ENCODE measurements at places on chromosomes 11 and 22.

DNA sequence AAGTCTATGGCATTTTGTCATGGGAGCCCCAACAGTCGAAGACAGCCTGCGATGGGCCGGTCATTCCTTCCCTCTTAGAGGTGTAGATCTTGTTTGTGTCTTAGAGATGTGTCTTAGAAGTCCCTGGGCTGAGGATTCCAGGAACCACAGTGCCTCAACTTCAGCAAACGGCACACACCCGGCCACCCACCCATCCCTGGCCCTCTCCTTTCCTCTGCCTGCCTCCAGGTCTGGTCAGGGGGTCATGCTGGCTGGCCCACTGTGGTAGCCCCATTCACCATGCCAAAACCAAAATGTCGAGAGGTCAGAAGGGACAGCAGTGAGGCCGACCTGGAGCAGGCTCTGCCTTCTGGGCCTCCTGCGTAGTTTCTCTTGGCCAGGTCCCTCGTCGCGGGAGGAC, 857.9 kb downstream of the TBC1D22A start:
- DNase-seq: no peak

- no peak for DNase-seq
Measured at GRCh38 chr22:27647540-27647939, 154.0 kb downstream of the MN1 start.

DNA sequence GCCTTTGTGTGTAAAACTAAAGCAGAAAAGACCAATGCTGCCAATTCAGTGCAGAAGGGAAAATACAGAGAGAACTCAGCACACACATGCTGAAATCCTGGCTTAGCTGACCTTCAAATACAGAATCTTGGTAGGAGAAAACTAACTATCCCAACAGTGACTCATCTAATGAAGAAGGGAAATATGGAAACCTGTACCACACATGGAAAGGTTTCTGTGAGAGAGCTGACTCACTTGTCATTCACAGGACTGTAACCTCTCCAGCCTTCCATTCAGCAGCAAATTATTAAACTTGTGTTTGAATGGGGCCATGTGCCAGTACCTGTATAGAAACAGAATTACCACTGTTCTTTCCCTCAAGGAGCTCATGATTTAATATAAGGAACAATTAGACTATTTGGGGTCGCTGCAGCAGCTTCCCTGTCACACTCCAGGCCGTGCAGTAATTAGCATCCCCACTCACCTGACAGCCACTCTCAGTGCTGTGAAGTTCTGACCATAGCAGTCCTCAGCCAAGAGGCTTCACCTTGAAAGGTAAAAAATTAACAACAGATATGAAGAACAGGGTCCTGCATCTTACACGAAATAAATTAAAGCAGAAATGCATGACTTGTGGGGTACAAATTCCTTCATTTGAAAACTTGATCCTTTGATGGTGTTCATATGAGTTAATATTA, 53.9 kb downstream of the MSANTD4 start:
- no peak for DNase-seq

GRCh38 chr11:44999068-44999467, 48.4 kb upstream of the TP53I11 start:
- DNase-seq: no peak

DNA sequence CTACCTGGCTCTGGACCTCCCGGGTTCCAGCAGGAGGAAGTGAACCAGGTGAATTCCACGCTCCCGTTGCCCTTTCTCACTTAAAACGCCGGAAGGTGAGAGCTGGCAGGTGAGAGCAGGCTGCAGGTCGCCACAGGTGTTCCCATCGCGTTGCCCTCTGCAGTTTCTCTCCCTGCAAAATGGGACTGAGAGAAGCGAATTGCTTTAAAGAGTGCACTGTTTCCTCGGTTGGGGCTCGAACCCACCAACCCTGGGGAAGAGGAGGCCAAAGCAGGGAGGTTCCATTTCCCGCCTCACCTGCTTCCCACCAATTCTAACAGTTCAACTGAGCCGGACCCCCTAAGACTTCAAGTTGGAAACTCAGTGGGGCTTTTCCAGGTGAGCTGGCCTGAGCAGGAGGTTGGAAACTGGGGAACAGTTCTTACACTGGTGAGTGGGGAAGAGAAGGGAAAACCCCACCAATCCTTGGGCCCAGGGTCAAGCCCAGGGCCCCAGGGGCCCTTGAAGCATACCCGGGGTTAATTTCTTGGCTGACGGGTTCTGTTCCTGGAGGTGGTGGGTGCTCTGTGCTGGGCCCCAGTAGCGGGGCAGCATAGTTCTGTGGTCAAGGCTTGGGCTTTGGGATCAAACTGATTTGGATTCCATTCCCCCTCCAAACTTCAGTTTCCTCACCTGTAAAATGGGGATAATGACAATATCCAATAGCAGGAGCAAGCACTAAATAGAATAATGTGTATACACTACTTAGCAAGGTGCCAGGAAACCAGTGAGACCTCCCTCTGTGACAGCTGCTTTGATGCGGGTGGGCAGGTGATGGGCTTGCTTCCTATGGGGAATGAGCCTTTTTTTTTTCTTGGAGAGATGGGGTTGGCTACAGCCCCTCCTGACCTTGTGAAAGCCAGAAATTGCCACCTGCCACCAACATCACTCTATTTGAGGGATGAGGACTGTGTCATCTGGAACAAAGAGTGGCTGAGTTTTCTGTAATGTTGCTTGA, 788 bp downstream of the CD82 start:
- no peak for DNase-seq

GRCh38 chr11:10155793-10156490, 138.1 kb downstream of the SBF2 start:
- DNase-seq: no peak

DNA sequence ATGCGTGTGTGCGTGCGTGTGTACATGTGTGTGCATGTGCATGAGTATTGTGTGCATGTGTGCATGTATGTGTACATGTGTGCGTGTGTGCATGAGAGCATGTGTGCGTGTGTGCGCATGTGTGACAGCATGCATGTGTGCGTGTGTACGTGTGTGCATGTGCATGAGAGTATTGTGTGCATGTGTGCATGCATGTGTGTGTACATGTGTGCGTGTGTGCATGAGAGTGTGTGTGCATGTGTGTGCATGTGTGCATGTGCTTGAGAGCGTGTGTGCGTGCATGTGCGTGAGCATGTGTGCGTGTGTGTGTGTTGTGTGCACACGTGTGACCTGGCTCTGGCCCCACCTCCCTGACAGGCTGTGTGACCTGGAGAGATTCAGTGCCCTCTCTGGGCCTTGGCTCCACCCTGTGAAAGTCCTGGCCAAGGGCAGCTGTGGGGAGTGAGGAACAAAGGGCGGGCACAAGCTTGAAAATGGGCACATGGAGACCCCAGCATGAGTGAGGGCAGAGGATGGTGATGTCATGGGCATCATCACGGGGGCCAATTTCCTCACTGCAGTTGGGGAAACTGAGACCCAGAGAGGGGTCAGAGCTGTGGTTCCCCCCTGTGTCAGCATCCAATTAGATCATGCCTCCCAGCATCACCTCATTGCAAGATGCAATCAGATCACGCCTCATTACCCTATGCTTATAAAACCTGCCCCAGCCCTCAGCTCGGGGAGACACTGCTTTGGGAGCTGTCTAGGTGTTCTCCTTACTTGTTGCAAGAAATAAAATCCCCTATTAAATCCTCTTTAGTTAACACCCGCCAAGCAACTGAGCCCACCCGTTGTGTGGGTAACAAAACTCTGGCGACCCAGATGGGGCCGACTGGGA, 658 bp downstream of the ACY3 start:
- no peak for DNase-seq

- DNase-seq: no peak
Measured at GRCh38 chr11:33670250-33671011, 30.2 kb downstream of the C11orf91 start.

- no peak for DNase-seq
Measured at GRCh38 chr11:122173587-122173986, 57.6 kb upstream of the BLID start.

GRCh38 chr22:45169591-45170466, 6.1 kb downstream of the NUP50 start:
- no peak for DNase-seq

DNA sequence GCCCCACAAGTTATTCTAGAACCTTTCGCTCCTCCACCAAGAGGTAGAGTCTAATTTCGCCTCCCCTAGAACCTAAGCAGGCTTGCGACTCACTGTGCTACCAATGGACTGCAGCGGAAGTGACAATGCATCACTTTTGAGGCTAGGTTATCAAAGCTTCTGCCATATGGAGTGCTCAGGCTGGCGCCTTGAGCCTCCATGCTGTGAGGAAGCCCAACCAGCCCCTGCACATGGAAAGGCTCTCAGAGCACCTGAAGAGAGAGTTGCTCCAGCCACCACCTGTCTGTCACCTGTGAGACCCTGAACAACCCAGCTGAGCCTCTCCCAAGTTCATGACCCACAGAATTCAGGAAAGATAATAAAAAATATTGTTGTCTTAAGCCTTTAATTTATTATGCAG, 29.3 kb upstream of the CBX7 start:
- no peak for DNase-seq

GRCh38 chr11:113457784-113458183, 17.4 kb downstream of the DRD2 start:
- no peak for DNase-seq

DNA sequence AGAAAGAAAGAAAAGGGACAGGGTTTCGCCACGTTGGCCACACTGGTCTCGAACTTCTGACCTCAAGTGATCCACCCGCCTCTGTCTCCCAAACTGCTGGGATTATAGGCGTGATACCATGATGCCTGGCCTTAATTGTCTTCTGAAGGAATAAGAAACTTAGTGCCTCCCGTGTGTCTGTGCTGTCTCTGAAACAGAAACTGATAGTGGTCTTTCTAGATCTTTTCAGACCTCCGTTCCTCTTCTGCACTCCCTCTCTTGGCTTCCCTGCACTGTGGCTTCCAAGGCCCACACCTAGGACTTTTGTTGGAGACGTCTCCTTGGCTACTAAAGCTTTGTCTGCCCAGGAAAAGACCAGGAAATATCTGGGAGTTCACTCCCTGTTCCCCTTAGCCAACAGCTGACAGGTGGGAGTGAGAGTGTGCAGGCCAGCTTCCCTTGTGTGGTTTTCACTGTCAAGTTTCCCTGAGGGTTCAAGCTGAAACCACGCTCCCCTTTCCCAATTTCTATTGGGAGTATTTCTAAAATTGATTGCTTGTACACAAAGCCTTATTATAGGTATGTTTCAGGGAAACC, 10.1 kb upstream of the HTR3B start:
- no peak for DNase-seq

DNA sequence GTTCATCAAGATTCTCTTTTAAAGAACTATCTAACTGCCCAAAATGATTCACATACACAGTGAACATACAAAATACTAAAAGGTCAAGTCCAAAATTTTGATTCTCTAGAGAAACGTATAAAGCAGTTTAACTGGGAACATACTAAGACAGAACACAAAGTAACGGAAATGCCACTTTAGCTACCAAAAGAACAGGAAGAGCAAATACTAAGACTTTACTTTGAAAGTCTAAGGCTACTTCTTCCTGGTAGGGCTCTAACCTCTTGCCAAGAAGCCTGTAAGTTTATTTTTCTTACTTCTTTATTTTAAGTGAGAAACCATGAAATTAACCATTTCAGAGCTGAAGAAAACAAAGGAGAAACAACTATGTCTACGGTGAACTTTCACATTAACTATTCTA, 6.2 kb downstream of the PICALM start:
- no peak for DNase-seq

DNA sequence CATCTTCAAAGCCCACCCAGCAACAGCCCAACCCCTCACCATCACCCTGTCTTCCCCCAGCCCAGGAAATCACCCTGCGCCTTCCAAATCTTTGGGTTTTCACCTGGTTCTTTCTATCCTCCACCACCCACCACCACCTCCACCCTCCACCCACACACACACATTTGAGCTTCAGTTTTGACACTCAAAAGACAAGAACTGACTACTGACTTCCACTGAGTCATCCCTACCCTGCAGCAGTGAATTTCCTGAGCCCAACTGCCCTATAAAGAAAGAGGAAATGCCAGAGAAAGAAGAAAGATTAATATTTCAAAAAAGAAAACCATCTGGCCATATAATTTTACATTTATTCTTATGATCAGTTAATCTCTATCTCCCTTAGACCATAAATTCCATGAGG, 137.5 kb downstream of the CHST1 start:
- no peak for DNase-seq

GRCh38 chr11:120255519-120255866, 15.6 kb downstream of the POU2F3 start:
- no peak for DNase-seq

GRCh38 chr11:1422981-1423380, 33.2 kb downstream of the BRSK2 start:
- DNase-seq: no peak

DNA sequence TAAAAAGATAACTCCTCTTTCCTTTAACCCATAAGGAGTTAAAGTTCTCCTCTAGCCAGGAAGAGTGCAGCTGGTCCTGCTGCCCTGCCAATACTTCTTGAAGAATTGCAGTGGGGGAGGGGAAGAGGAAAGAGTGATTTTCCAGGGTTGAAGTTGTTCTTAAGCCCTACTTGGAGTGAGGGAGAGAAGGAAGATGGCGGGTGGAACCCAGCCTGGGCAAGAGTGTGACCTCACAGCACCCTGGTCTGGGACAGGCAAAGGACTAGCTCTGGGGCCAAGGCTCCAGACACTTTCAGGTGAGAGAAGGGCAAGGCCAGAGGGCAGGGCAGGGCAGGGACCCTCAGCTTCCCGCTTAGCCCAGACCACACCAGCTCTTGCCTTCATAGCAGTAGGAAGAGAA, 6.6 kb downstream of the TNKS1BP1 start:
- DNase-seq: no peak

- no peak for DNase-seq
Measured at GRCh38 chr22:25077964-25078363, 121.7 kb upstream of the CRYBB3 start.

GRCh38 chr11:13384908-13385640, 77.9 kb downstream of the BTBD10 start:
- peak; percentile 21 for DNase-seq

- DNase-seq: no peak
Measured at GRCh38 chr11:1473786-1474185, 12.8 kb downstream of the MOB2 start.

- no peak for DNase-seq
Measured at GRCh38 chr11:47573321-47573720, 5.4 kb downstream of the KBTBD4 start.

- DNase-seq: no peak
Measured at GRCh38 chr11:30889143-30889794, 303.1 kb upstream of the MPPED2 start.

- DNase-seq: no peak
Measured at GRCh38 chr11:18449251-18449650, 6.4 kb upstream of the LDHAL6A start.

DNA sequence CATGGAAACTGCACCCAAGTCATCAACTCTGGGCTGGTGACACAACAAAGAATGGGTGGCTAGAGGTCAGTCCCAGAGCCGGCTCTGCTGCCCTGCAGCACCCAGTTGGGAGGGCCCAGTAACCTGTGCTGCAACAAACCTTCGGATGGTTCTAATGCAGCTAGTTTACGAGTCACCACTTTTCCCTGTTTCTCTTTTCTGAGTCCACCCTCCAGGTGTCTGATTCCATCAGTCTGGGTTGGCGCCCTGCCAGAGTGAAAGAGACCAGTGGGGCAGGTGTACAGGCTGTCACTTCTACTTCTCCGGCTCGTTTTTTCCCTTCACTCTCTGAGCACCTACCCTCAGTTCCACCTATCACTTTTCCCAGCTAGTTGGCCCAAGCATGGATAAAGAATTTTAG, 572.9 kb downstream of the NTM start:
- no peak for DNase-seq
